ENCODE measurements at places on chromosomes 5 and 9.

DNA sequence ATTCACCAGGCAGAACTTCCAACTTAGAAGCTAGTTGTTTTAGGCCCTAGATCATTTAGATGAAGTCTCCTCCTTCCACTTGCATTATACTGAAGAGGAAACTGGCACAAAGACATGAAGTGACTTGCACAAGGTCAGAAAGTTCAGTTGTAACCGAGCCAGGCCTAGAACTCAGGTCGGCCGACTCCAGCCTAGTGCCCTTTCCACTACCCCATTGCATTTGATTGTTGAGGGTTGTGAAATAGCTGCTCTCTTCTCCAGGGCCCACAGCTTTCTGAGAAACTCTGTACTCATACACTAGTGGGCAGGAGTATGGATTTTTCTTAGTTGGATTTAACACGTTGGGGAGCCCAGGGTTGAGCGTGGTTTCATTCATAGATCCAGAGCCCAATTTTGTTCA is 5.6 kb downstream of the ZNF462 start:
- DNase-seq, result no peak

DNA sequence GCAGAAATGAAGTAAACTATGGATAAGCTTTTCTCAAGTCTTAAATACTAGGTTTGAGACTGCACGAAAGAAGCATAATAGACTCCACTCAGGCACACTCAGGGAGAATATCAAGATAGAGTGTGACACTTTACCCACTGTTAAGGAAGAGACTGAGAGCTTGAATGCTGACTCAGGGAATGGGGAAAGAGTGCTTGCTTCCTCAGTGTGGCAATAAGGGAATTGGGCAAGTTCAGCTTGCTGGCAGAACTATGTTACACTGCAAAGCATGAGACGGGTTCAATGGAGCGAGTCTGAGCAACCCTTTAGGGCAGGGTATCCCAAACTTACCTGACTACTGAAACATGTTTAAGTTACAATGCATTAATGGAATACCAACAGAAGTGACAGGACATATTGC is 237.7 kb upstream of the MEF2C start:
- no peak for DNase-seq

GRCh38 chr9:38195737-38196161 is 126.7 kb upstream of the SHB start:
- no peak for DNase-seq

GRCh38 chr5:166286832-166287231 is 2004.6 kb upstream of the WWC1 start:
- no peak for DNase-seq

DNA sequence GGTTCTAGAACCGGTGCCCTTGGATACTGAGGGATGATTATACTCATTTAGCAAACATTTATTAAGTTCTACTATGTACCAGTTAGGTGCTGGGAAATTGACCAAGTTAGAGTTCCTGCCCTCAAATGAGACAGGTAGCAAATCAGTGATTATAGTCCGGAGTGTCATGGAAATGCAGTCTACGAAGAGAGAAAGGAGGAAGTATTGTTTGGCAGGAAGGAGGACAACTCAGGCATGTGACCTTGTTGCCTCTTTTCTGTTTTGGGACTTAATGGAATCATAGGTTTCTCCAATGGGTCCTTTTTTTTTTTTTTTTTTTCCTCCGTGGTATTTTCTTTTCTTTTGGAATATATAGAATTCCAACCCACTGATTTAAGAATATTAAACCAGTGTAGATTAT is 28.0 kb downstream of the OSTF1 start:
- DNase-seq, result no peak

- no peak for DNase-seq
Observed at GRCh38 chr5:74426506-74426905, 214.0 kb downstream of the ENC1 start.

- no peak for DNase-seq
Observed at GRCh38 chr9:79619930-79620329, 48.2 kb downstream of the TLE4 start.

GRCh38 chr9:100217536-100217935 is 118.5 kb downstream of the INVS start:
- no peak for DNase-seq

- no peak for DNase-seq
Observed at GRCh38 chr9:136849960-136850865, 1.0 kb downstream of the PHPT1 start.

All from activated CD4-positive, alpha-beta T cell treated with anti-CD3 and anti-CD28 coated beads, Interleukin-2, amount 10 ng/mL, durations not matched to agents 7 days and 5 days (primary cell).